Epithelial cell of proximal tubule (primary cell): ENCODE measurements at places on chromosomes 5 and 9. TPM values are rescaled to one million over a fixed set of nuclear protein-coding genes. Genes with fewer than 3 reads are reported as not detected.

PRR16 gene
- 0.23 and 0.94 TPM in 2 replicates for total RNA-seq

LPAR1 gene
- total RNA-seq, result 8.5 and 13.0 TPM in 2 replicates

TEK gene
- total RNA-seq, result not detected in 2 replicates

PCDHB8 gene
- total RNA-seq, result not detected in 2 replicates

SMIM32 gene
- total RNA-seq, result not detected in 2 replicates

C9 gene
- total RNA-seq, result not detected in 2 replicates

DNA sequence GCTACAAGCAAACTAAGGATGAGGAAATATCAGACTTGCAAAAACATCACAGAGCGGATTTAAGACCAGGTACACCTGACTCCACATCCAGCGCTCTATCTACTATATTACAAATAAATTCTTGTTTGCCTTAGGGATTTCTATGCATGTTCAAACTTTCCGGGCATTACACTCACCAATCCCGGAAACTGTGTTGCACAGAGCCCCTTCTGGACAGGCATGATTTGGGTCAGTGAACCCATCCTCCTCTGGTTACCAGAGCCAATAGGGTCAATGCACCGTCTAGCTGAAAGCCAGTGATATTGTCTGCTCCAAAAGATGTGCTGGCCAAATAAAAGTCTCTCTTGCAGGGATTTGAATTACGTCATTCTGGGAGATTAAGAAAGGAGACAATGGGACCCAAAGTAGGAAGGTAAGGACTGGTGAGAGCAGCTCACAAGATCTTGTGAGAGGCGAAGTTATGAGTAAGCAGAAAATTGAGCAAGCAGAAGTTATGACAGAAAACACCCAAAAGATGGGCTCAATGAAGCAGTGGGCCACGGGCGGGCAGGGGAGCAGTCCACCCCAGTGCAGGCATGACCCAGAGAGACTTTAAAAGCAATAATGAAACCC, 155.8 kb upstream of the RAI14 start:
- DNase-seq, result no peak

GRCh38 chr5:139646111-139646510, 2.0 kb upstream of the CXXC5 start:
- no peak for DNase-seq

DNA sequence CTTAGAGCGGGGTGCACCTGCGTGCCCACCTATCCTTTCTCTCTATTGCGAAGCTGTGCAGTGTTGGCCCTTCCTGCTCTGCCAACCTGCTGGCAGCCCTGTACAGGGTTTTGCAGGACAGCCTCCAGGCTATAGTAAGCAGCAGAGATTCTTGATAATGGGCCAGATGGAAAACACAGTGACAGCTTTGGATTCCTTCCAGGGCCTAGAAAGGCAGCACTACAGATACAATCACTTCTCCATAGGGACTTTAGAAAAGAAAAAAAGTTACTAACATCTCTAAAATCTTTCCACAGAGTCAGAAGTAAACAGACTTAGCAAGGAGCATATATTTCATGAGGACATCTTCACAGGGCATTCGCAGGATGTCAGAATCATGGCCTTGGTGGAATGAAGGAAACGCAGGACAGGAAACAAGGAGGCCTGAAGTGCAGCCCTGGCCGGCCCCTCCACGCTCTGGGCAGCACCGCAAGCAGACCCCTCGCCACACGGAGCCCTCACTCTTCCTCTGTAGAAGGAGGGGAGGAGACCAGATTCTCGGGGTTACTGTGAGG, 172.1 kb upstream of the GAS1 start:
- DNase-seq, result no peak

DNA sequence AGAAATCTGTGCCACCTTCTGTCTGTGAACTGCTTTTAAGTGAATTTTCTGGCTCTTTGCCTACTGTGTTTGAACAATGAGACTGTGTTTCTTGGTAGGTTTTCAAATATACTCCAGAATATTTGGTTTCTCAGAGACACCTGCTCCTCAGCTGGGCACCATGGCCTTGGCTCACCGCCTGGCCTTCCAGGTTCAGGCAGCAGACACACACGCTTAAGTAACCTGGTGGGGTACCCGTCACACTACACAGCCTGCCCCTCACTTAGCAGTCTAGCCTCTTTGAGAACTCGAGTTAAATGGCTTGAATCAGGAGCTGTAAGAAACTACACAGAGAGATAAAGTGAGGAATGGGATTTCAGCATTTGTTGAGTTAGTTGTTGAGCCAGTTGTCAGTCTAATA, 530.5 kb downstream of the MTRR start:
- no peak for DNase-seq

- peak; percentile 92 for DNase-seq
These were observed 95.9 kb upstream of the TNC start for GRCh38 chr9:115213818-115214334.

DNA sequence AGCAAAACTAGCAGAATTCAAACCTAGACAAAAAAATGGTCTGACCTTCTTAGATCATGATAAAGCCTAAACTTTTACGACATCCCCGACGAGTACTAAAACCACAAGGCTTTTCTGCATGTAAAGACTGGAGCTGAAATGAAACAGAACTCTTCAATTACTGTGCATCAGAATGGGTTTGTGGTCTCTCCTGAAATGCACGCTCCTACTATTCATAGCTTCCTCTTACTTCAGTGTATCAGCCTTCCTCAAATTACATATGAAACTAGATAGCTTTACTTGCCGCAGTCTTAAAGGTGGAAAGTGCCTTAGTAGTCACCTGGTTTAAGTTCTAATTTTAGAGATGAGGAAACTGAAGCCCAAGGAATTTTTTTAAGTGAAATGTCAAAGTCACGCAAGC, 24.6 kb upstream of the MED10 start:
- DNase-seq, result no peak

GRCh38 chr5:173180331-173180730, 36.0 kb downstream of the BNIP1 start:
- DNase-seq, result no peak

DNA sequence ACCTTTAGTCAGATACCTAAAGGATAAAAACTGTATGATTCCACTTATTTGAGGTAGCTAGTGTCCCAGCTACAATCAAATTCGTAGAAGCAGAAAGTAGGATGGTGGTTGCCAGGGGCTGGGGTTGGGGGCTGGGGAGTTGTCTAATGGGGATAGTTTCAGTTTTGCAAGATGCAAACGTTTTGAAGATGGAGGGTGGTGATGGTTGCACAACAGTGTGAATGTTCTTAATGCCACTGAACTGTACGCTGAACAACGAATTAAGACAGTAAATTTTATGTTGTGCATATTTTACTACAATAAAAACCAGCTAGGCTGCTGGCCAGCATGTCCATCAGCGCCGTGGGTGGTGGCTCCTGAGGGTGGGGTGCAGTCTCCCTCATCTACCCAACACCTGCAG, 137.8 kb downstream of the GADD45G start:
- no peak for DNase-seq

GRCh38 chr9:117074342-117074662, 340.6 kb downstream of the ASTN2 start:
- no peak for DNase-seq

GRCh38 chr9:104245925-104246324, 151.8 kb downstream of the SMC2 start:
- no peak for DNase-seq

DNA sequence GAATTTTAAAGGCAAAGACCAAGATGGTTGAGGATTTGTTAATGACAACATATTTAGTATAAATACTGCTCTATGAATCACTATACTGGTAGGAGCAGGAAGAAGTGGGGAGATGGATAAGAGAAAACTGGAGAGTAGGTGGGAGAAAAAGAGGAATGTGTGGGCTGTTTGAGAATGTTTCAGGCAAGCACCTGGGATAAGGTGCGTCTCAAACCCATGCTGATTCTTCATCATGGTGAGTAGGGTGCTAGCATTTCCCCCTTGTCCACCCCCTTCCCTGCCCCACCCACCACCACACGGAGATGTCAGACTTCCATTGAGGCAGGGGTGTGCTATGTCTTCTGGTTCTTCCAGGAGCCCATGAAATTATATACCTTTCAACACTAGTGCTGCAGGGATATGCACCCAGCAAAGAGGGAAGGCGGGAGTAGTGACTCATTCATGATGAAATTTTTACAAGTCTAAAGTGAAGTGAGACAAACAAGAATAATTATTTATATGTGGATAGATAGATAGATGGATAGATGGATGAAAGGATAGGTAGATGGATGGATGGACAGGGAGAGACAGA, 54.3 kb downstream of the MTX3 start:
- DNase-seq, result no peak

- DNase-seq, result no peak
These were observed 435.7 kb upstream of the RIOK2 start for GRCh38 chr5:97618721-97619120.

- no peak for DNase-seq
These were observed 303.7 kb upstream of the PAPPA start for GRCh38 chr9:115849679-115850412.
